AG04450 (cell line): ENCODE measurements at places on chromosomes 16 and 17.

DNA sequence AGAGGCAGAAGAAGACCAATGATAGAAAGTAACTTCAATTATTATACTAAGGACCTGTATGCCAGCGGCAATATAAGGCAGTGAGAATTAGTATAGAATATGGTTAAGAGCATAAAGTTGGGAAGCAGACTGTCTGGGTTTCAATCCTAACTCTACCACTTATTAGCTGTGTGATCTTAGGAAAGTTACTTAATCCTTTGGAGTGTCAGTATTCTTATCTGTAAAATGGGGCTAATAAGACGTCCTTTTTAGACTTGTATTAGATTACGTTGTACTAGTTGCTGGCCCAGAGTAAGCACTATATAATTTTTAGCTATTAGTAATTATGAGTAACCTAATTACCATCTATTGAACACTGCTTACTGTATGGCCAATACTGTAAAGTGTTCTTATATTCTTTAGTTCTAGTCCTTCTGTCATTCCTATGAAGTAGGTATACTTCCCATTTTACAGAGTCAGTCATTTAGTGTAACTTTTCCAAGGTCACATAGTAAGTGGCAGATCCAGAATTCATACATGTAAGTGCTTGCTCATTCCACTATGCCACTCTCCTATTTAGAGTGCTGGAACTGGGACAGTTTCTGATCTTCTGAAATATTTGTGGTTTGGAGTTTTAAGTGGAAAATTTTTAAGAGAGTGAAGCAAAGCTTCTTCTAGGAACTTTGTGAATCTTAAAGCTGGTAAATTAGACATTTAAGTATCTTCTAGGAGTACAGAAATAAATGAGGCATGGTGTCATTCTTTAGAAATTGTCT, 22.5 kb downstream of the HEATR9 start:
- DNase-seq, result no peak

DNA sequence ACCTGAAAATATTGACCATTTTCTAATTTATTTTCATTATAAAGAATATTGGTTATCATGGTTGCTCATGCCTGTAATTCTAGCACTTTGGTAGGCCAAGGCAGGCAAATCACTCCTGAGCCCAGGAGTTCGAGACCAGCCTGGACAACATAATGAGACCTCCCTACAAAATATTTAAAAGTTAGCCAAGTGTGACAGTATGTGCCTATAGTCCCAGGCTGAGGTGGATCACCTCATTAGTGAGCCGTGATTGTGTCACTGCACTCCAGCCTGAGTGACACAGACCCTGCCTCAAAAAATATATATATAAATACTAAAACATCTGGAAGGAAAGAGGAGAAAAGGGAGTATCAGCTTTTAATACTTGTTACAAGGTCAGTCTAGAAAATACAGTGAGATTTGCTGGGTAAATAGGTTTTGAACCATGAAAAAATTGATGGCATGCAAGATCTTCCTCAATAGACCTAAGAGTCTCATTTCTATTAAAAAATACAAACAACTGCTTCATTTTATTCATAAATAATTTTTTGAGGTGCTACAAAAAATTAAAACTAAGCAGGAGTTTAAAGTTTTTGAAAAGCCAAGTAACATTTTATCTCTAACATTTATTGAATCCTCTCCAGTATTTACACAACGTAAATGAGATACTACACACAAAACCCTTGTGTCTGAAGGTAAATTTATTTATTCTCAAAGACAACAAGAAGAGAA, 47.7 kb downstream of the TUBD1 start:
- DNase-seq, result no peak

DNA sequence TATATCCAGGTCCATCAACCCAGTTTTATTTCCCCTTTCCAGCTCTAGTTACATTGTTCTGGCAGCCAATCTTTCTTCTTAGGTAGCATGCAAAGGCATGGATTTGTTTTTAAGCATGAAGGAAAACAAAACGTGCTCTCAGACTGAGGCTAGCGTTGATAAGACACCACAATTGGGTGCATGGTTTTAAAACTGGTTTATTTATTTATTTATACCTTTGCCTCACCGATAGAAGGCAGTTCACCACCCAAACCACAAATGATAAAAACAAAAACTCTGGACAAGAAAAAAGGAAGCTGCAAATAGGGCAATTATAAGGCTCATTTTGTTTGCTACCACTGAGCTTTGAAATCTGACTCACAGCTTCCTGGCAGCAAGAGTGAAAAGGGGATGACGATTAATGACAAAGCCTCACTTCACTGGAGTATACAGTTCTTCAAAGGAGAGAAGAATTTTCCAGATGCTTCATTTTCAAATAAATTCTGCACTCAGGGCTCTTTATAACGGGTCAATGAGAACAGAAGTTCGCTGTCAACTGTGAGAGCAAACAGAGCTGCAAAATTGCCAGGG, 278.4 kb upstream of the IRX5 start:
- DNase-seq, result no peak

GRCh38 chr16:745739-746138, 4.9 kb upstream of the CIAO3 start:
- no peak for DNase-seq

DNA sequence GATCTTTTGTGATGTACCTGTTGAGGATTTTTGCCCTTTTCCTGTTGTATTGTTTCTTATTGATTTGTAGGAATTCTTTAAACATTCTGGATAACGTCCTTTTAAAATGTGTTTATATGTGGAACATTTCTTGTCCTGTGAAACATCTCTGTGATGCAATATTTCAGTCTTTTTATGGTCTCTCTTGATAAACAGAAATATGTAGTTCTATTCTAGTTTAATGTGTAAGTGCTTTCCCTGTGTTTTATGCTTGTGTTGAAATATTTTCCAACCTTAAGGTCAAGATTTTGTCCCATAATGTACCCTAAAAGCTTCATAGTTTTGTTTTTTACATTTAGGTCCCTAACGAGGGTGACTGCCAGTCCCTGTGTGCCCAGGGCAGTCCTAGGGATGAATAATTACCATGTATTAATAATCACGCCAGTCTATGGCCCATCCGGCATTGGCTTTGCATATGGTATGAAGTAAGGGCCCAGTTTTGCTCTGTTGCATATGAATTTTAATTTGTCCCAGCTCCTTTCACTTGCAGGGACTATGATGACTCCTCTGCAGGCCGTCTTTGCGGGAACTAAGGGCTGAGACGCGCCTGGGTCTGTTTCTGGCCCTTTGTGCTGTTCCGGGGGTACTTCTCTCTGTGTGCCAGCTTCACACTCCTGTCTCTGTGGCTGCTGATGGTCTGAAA, 44.2 kb downstream of the RPTOR start:
- DNase-seq, result no peak

DNA sequence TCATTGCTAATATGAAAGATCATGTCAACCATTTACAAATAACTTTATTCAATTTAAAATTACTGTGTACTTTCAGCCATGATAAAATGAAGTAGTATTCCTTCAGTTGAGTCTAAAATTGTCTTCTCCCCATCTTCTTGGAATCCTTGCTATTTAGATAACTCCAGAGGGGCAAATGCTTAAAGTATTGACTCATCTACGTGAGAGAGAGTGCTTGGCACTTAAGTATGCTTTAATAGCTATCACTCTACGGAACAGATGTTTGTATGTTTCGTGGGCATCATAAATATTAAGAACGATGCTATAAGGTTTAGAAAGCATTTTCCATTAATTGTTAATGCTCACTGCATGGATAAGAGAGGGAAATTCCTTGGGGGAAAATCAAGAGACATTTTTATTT, 69.3 kb upstream of the MED13 start:
- DNase-seq, result no peak

DNA sequence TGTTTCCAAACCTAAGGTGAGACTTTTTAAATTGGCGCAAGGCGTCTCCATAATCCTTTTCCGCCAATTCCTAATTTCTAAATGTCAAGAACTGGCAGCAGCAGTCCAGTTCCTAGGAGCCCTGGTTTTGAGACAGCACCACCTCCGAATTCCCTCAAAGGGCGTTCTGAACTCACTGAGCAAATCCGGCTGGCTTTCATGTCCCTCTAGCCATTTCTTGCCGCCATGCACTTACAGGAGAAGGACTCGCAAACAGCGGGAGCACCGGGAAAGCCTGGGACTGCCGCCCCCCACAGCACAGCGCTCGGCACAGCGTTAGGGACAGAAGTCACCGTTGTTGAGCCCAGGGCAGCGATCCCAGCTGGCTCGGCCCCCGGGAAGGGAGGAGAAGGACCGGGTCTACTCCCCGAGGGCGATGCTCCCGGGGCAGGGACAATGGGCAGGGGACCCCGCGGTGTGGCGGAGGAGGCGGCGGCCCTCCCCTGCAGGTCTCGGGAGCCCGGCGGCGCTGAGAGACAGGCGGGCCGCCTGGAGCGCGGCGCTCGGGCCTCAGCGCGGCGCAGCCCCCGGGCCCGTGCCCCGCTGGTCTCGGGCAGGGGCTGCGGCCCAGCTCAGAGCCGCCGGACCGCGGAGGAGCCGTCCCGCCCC, 545 bp downstream of the ARHGAP17 start:
- DNase-seq, result no peak

GRCh38 chr16:11410376-11411058, 65.3 kb downstream of the RMI2 start:
- DNase-seq, result no peak
